Vagina (tissue), 2 donors: ENCODE measurements at places on chromosomes 12 and 14.

GRCh38 chr14:94677213-94677612 lies 65.0 kb downstream of the SERPINA3 start:
- DNase-seq: no peak

- DNase-seq: no peak
These were observed 8.1 kb upstream of the RNF34 start for GRCh38 chr12:121391619-121392324.

GRCh38 chr12:3014641-3015040 lies 55.4 kb downstream of the TEAD4 start:
- DNase-seq: no peak

GRCh38 chr14:85468816-85469215 lies 61.1 kb upstream of the FLRT2 start:
- DNase-seq: no peak

DNA sequence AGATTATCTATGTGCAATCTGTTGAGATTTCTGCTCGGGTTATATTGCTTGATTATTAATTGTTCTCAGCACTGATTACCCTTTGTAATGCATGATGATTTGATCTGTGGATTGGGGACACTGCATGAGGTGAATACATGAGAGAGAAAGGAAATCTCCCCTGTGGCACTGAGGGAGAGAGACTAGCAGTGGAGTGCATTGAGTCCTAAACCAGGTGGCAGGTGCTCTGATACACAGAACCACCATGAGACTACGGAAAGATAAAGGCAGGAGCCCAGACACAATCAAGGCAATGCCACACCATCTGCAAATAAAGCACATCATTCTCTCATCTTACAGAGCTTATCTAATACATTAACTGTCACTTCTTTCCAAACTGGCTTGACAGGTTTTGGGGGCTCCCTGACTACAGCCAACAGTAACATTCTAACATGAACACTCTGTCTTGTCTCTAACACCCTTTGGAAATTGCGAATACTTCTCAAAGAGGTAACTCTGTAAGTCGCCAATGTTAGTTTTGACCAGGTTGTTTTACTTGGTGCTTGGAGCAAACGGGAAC lies 37.6 kb upstream of the TSPAN8 start:
- DNase-seq: no peak

GRCh38 chr14:22471545-22472121 lies 117.4 kb downstream of the DAD1 start:
- DNase-seq: no peak

GRCh38 chr12:24997970-24998582 lies 49.2 kb upstream of the BCAT1 start:
- no peak for DNase-seq

DNA sequence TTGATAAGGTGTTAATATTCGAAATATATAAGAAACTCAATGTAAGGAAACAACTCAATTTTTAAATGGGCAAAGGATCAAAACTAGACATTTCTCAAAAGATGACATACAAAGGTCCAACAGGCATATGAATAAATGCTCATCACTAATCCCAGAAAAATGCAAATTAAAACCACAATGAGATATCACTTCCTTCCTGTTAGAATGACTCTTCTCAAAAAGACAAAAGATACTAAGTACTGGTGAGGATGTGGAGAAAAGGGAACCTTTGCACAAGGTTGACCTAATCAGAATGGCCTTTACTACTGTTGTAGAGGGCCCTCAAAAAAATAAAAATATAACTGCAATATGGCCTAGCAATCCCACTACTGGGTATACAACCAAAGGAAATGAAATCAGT lies 383.4 kb downstream of the KCNH5 start:
- no peak for DNase-seq

GRCh38 chr14:91410771-91411536 lies 6.7 kb downstream of the CCDC88C start:
- no peak for DNase-seq

- no peak for DNase-seq
These were observed 78.7 kb downstream of the PRICKLE1 start for GRCh38 chr12:42510823-42511222.

GRCh38 chr12:31228811-31229792 lies 96.8 kb downstream of the SINHCAF start:
- DNase-seq: no peak

DNA sequence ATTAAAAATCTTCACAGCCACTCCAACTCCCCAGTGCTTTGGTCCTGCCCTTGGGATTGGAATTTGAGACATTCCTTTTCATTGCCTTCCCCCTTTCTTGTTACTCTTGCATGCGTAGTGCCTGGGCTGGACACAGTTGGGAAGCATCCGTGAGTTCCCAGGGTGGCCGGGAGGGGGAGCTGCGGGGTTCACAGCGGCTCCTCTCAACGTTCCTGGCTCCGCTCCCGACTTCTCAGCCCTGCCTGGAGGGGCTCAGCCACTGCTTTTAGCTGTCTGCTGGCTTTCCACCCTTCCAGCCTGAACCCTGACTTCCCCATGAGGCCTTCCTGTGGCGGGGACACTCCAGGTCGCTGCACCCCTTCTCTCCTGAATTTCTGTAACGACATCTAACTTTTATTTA lies 3.2 kb downstream of the TEX52 start:
- no peak for DNase-seq

DNA sequence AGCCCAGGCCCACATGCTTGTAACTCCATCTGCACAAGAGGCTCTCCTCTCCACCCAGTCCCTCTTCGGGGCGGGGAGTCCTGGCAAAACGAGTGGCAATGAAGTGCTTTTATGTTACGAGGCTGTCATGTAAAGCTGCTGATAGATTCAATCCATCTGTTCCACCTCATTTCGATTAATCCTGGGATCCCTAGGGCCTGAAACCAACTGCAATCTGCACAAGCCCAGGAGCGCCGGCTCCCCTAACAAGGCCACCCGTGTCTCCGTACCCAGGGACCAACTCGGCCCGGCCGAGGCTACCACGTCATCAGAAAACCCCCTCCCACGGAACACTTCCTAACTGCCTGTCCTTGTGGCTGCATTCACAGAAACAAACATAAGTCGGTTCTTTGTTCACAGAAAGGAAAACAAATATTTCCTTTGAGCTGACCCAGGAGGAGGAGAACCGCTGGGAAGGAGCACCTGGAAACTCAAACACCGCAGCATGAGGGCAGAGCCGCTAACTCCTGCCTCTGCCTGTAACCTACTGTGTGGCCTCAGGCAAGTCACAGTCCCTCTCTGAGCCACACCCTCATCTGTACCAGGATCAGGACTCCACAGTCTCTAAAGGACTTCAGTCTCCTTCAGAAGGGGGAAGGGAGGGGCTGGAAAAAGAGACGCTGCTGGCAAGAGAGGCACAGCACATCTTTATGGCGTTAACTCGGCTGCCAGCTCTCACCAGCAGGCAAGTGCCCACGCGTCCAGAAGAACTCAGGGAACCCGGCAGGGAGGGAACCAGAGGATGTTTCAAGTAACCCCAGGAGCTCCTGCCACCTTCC lies 47.8 kb downstream of the CCDC88C start:
- DNase-seq: no peak

DNA sequence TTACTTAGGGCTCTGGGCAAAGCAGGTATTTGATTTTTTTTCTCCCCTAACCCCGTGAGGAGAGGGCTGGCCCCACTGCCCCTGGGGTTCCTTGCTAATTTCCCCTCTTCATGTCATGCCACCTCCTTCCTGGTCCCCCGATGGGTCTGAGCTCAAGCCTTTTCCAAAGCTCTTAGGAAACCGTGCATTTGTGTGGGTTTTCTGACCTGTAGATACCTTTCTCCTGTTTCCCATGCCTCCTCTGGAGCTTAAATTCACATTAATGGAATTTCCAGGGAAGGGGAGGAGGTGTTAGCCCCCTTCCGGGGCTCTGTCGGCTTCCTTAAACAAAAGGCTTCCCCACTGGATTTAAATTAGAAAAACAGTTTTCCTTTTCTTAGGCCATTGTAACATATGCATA lies 12.6 kb downstream of the SFSWAP start:
- no peak for DNase-seq

- no peak for DNase-seq
These were observed 85.3 kb downstream of the MAPKAPK5 start for GRCh38 chr12:111927346-111927745.

DNA sequence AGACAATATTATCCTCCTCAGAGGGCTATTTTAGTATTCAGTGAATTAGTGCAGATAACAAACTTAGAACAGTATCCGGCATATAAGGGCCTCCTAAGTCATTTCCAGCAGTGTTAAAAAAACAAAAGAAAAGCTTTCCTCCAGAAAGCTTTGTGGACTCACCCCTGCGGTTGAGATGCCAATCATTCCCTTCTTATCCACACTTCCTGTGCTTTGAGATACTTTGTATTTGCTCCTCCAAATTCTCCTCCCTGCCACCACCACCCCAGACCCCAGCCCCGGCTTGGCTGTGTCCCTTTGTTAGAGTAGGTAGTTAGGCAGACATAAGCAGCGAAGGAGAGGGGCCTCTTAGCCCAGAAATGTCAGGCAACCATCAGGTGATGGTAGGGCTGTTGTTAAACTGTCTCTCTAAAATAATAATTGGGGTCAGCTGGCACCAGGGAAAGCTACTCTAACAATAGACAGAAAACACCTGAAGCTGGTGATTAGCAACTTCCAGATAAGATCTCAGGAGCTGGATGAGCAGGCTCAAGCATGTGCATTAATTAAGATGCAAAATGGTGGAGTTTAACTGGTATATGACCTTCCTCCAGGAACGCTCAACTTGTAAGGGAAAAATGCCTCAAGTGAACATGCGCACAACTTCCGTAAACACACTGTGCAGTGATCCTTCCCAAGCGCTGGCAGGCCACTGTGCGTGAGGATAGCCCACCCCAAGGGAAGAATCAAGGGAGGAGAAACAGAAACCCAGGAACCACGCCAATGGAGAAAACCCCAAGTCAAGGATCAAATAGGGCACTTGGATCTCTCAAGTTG lies 152.1 kb upstream of the EEA1 start:
- no peak for DNase-seq
